Foreskin melanocyte (primary cell): ENCODE measurements at places on chromosomes 12 and 14.

DNA sequence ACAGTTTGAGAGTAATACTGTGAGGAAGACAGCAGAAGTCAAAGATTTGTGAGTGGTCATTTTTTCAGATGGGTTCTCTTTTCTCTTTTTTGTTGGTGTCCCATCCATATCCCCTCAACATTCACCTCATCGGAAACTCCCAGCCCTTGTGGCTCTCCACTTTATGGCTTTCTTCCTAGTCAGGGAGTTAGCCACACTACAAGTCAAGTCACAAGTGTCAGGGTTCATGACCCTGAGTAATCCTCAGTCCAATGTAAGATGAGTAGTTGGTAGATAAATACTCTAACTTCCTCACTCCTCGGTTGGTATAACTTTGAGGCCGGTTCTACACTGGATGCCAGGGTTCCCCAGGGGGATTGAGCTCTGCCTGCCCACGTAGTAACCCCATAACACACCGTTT, 41.4 kb downstream of the PTGER2 start:
- DNase-seq: no peak

GRCh38 chr12:132411457-132411856, 78.5 kb upstream of the FBRSL1 start:
- DNase-seq: no peak

- DNase-seq: no peak
These were observed 40.9 kb upstream of the EAPP start for GRCh38 chr14:34580381-34580780.

- no peak for DNase-seq
These were observed 37.6 kb downstream of the CORO1C start for GRCh38 chr12:108693751-108694150.

DNA sequence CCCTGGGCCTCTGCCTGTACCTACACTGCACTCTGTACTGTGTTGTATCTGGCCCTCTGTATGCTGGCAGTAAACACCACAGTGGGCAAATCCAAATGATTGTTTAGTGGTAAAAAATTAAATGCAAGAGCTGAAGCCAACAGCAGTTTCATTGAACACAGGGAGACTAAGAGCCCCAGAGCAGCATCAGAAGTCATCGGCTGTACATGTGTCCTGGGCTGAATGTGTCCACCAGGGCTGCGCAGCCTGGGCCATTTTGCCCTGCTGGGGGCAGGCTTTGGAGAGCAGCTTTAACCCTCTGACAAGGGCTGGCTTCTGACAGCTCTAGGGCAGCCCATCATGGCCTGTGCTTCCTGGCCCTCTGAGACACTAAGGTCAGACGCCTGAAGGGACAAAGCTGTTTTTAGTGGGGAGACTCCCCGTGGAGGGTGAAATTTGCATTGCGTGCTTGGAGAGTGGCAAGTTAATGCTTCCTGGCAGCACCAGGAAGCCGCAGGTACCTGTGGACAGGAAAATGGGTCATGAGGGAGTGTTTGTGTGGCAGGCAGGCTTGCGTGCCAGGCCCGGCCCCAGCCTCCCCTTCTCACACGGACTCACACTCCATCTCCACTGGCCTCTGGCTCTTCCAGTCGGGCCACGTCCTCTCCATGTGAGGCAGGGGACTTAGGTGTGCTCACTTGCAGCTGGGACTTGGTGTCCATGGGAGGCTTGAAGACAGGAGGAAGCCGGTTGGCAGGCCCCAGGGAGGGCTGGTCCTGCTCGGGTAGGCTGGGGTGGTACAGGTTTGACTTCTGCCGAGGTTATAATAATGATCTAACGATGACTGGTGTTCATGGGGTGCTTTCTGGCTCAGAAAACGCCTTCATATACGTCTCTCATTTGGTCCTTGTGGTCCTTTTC, 150.1 kb downstream of the TSPAN9 start:
- DNase-seq: no peak

DNA sequence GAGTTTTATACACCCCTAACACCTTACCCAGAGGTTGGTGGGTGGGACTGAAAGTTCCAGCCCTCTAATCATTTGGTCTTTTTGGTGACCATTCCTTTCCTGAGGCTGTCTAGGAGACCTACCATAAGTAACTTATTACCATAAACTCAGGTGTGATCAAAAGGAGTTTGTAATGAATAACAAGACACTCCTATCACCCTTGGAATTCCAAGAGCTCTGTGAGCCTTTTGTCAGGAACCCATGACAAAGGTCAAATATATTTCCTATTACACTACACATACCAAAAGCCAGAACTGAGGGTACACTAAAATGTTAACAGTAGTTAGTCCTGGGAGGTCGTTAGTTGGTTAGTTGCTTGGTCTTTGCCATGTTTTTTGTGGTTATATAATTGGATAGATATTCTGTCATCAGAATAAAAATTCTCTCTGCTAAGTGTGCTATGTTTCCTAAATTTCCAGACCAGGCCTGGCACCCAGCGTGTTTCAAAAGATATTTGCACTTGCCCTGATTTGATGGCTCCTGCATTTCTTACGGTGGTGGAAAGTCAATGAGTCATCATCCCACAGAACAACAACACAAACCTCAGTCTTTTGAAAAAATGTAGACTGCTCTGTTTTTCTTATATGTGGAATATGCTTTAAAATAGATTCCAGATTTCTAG, 27.0 kb upstream of the AKAP5 start:
- DNase-seq: no peak

DNA sequence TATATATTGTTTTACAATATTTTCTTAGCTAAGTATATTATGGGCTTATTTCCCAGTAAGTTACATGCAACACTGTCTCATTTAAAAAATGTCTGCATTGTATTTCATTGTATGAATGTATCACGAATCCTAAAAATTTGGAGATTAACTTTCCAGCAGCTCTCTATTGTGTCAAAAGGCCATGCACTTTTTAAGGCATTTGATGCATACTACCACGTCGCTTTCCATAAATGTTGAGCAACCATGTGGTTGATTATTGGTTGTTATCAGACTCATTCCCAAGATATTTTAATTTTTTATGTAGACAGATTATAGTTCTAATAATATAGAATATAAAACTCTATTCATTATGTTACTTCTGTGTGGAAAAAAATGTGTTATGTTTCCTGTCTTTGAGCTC, 79.9 kb downstream of the SMOC1 start:
- no peak for DNase-seq

DNA sequence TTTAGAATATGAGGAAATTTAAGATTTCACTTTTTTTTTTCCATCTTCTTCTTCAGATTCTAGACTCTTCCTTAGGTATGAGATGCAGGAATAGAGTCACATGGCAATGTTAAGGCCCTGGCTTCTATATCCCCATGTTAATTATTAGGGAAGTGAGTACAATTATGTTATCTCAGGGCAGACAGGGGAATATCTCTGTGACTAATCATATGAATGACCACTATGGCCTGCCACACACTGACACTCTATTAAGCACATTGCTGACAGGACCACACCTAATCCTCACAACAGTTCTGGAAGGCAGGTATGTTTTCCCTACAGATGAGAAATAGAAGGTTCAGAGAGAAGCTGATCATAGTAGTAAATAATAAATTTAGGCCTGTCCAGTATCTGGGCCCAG, 69.4 kb upstream of the PTPRQ start:
- no peak for DNase-seq

GRCh38 chr12:40602562-40602961, 89.7 kb upstream of the CNTN1 start:
- no peak for DNase-seq

- no peak for DNase-seq
These were observed 27.6 kb upstream of the ARHGAP5 start for GRCh38 chr14:32049361-32050088.

DNA sequence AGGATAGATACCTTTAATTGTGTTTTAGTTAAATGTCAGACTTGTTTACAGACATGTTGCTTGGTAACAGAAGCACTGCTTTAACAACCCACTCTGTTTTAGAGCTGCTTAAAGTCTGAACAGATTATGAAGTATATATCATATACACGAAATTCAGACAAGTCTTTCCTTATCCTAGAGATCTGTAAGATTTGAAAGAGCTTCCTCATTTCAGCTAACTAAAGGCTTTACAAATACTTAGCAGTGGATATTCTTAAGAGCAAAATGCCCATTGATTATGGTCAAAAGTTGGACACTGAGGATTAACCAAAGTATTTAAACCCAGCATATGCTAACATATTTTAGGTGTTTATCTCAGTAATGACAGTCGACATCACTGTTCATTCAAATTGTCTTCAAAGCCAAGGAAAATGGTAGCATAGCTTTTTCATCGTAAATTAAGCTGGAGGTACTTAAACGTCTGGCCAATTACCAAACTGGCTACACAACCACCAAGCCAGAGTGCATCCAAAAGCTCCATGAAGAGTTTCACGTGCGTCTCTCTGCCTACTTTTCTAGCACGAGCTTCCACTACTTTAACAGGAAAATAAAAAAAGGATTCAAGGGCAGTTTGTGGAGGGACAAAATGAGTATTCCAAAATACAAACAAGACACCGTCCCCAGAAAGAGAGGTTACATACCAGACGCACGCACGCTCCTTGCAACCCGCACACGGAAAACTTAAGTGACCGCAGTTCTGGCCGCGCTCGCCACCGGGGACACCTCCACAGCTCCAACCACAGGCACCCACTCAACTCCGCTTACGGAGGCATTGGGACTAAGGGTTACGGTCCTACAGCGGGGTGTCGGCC, 565 bp downstream of the CEP83 start:
- DNase-seq: peak; percentile 29

GRCh38 chr12:100708591-100708990, 86.0 kb upstream of the ANO4 start:
- DNase-seq: no peak

GRCh38 chr12:34376133-34376799, 354.0 kb downstream of the ALG10 start:
- no peak for DNase-seq

GRCh38 chr12:54419088-54419887, at the start of gene ITGA5:
Gene ITGA5, minus strand, starts transcription at chr12:54419266. Its CDS starts 68 bp downstream, at chr12:54419198.
- no peak for DNase-seq

- DNase-seq: no peak
These were observed 112.9 kb downstream of the DAAM1 start for GRCh38 chr14:59301354-59301753.

GRCh38 chr14:103118663-103119404, 4.4 kb upstream of the TNFAIP2 start:
- DNase-seq: no peak

- no peak for DNase-seq
These were observed 141.3 kb upstream of the FKBP4 start for GRCh38 chr12:2653461-2653965.

- peak; percentile 1 for DNase-seq
These were observed 714.1 kb downstream of the FSCB start for GRCh38 chr14:43792980-43793379.

DNA sequence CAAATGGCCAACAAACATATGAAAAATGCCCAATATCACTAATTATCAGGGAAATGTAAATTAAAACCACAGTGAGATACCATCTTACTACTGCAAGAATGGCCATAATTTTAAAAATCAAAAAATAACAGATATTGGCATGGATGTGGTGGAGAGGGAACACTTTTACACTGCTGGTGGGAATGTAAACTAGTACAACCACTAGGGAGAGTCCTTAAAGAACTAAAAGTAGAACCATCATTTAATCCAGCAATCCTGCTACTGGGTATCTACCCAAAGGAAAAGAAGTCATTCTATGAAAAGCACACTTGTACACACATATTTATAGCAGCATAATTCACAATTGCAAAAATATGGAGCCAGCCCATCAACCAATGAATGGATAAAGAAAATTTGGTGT, 459.7 kb downstream of the GXYLT1 start:
- peak; percentile 15 for DNase-seq

- DNase-seq: no peak
These were observed 508.5 kb downstream of the FOXG1 start for GRCh38 chr14:29274890-29275596.

DNA sequence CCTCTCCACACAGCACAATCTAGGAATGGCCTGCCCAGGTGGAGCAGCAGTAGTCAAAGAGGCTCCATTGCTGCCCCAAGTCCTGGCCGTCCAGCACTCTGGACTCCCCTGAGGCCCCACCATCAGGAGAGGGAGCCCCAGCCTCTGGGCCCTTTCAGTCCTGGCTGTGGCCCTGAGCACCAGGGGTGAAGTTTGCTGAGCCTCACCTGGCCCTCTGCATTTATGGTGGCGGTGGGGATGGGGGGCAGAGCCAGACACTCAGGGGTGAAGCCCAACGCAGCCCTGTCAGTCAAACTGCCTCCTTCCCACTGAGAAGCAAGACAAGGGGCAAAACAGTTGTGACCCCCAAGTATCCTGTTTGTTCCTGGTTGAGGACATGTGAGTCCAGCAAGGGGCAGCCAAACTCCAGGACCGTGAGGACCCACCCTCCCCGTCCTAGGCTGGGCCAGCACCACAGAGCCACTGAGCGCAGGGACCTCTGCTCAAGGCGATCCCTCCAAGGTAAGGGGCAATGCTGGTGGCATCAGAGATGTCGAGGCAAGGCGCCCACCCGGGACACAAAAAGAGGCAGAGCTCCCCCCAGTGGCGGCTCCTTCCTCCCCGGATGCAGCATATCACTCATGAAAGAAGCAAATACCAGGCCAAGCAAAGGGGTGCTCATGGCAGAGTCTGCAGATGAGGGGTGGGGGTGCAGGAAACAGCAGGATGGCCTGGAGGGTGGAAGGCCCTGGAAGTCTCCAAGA, 4.8 kb upstream of the AMN start:
- DNase-seq: peak; percentile 21

- peak; percentile 46 for DNase-seq
These were observed 949 bp upstream of the KIF21A start for GRCh38 chr12:39443929-39444209.

DNA sequence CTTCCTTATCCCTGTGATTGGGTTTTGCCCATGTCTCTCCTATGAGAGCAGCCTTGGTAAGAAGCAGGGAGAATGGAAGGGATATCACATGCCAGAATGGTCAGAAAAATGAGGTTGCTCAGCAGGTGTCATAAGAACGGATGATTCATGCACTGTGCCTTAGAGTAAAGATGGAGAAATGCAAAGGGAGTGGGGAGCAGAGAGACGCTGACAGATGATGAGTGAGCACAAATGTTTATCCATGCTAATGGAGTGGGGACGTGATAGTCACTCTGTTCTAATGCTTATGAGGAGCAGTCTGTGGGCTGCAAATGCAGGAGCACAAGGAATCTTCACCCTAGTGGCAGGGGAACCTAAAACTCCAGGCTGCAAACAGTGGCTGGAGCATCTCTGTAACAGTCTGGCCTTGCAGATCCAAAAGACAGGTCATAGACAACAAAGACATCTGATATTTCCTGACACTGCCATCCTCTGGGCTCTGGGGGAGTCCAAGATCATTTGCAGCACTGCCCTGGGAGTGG, 243.2 kb downstream of the CACNA1C start:
- no peak for DNase-seq

DNA sequence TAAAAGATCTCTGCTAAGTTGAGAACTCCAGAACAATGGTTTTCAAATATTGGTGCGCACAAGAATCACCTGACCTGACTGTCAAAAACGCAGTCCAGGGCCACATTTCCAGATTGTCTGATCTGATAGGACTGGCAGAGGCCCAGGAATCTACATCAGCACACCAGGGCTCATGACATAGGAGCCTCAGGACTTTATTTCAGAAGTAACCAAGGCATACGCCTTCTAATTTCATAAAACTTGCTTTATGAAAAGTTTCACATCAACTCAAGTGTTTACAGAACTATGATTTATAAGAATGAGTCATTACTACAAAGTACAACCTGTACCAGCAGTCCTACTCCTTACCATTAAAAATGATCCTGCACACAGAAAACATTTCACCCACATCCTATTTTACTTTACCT, 47.7 kb upstream of the PTPRO start:
- no peak for DNase-seq

- no peak for DNase-seq
These were observed 14.5 kb upstream of the CERS5 start for GRCh38 chr12:50181691-50182090.

GRCh38 chr14:95460647-95461478, 55.6 kb downstream of the SYNE3 start:
- no peak for DNase-seq

- DNase-seq: no peak
These were observed 532.0 kb downstream of the TMEM121 start for GRCh38 chr14:106058342-106058741.
